ENCODE measurements at places on chromosomes 16 and 17.
A peak's percentile ranks its signal among the peaks of the same experiment; 100 is the strongest.

GRCh38 chr16:63312346-63312745, 1276.1 kb upstream of the CDH8 start:
- no peak for DNase-seq

- DNase-seq: no peak
Observed at GRCh38 chr16:26261621-26262020, 569.9 kb downstream of the HS3ST4 start.

GRCh38 chr16:88034770-88035169, 83.5 kb downstream of the BANP start:
- no peak for DNase-seq

DNA sequence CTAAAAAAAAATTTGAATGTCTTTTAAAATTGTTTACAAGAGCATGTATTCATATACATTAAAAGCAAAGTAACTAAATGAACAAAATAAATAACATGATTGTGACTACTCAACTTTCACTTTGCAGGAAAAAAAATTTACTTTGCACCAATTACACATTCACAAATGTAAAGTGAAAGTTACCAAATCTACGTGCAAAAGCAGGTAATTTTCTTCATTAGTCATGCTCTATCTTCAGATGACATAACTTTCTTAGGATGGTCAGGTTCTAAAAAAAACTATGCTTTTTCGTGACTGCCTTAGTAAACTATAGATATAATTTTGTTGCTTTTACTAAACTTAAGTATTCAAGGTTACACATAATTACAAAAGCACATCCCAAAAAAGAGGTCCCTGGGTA, 17.0 kb upstream of the ABCA10 start:
- no peak for DNase-seq

GRCh38 chr17:31425282-31426040, 34.0 kb downstream of the RAB11FIP4 start:
- DNase-seq: no peak

DNA sequence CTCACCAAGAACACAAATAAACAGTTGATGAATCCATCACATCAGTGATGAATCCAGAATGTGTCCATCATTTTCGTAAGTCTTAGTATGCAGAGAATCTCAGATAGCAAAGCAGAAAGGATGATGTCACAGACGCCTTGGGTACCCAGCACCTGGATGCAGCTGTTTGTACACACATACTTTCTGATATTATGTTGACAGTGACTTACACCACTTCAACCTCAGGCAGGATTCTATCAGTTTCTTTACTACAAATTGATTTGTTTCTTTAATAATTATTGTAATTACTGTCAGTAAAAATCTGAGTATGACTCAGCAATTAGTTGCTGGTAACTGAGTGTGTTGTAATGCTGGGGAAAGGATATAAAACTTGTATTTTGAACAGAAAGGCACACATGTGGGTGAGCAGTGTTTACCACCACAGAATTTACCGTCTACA, 159.8 kb downstream of the RPTOR start:
- DNase-seq: no peak

GRCh38 chr17:41686281-41686680, 2.4 kb upstream of the EIF1 start:
- DNase-seq: no peak

DNA sequence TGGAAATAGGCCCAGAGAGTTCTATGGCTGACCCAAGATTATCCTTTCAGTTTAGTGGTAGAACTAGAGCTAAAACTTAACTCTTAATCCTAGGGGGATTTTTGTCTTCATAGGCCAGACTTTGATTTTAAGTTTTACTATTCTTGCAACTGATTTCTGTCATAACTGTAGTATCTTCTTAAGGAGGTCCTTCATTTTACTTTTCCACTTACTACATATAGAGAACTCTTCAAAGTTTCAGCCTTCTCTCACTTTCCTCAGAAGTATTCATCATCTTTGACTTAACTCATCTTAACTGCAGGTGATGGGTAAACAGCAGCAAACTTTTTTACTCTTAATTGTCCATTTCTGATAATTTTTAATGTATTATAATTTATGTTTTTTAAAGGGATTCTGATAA, 23.4 kb downstream of the RBBP6 start:
- no peak for DNase-seq

DNA sequence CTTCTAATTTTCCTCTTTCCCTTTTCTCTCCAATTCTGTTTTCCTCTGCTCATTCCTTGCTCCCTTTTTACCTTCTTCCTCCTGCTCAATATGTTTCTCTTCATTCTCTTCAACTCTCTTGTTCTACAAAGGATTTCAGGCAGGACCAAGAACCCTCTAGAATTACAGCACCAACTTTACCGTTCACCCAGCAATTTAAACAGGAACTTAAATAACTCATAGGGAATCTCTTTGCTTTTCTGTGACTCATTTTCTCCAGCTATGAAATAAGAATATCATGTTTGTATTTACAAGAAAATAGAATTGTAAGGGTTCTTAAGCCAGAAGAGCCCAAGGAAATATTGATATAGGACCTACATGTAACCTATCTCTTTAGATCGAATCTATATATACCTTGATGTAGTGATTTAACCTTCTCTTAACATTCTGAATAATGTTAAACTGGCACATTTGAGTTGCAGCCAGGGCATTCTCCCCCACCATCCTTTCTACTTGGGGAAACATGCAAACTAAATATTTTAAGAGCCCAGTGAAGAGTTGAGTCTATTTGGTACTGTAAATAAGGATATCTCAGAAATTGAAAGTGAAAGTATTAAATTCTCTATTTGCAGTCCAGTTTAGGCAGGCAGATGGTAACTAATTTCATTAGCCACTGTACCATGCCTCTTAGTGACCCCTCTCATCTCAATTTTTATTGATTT, 137.0 kb downstream of the ANKFN1 start:
- no peak for DNase-seq

DNA sequence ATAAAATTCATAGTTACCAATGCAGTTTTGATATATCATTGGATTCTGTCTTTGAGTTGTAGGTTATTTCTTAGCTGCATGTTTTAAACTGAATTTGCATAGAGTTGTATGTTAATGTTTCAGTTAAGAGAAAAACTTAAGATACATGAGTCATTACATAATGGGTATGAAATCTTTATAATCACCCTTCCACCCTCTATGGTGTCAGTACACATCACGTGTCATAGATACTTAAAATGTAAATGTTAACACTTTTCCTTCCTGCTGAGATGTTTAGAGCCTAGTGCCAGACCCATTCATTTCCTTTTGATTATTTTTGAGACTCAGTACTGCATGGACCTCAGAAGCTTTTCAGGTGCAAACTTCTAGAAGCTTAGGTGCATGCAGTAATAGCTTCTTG, 20.5 kb downstream of the ZNF207 start:
- no peak for DNase-seq

DNA sequence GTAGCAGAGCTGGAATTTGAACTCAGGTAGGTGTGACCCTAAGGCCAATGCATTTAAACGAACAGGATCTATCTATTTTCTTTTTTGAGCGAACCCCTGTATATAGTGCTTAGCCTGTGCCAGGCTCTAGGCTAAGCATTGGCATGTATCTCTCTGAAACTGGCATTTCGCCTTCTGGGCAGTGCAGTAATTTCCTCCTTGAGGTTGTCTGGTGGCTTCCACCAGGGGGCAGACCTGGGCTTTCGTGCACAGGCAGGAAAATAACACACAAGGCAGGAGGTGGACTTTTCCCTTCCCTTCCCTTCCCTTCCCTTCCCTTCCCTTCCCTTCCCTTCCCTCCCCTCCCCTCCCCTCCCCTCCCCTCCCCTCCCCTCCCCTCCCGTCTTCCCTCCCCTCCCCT, 34.4 kb upstream of the PRKCB start:
- DNase-seq: peak; percentile 4

GRCh38 chr17:45016823-45017222, 34.6 kb downstream of the DCAKD start:
- DNase-seq: no peak

- DNase-seq: no peak
Observed at GRCh38 chr17:73841431-73842060, 197.3 kb upstream of the SDK2 start.

GRCh38 chr17:61253937-61254574, 145.6 kb upstream of the TBX2 start:
- DNase-seq: no peak

DNA sequence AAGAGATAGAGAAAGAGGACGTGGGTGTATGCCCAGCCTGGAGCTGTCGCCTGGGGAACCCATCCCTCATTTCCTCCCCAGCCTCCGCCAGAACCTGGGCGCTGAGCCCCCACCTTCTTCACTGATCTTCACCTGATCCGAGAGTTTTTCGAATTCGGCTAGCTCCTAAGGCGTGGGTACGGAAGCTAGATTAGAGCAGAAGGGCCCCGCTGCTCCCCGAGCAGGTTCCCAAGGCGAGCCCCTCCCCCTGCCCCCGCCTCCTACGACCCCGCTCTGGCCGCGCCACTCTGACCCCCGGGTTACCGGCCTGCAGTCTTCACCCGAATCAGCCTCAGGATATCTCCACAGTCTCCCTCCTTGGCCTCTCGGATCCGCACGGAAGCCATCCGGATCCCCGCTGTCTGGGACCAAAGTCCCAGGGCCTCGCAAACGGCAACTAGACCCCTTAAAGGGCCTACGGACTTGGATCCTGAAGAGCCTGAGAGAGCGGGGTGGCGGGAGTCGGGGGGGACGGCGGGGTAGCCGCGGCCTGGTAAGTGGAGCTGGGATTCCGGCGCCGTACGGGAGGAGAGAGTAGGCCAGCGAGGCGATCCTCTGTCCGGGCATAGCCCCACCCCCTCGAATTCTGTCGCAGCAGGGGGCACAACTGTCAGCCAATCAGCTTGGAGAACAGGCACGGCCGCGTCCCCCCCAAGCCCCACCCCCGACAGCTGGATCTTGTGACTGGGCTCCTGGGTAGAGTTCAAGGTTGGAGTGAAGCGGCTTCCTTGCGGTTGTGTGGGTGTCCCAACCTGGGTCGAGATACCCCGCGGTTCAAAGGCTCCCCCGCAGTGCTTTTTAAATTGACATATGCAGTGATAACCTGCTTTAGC, at the start of gene SAT2:
SAT2 (minus strand) TSS at position 572 of the 872 bp plus-strand sequence; CDS start at position 386, 186 bp downstream.
- peak; percentile 67 for DNase-seq

DNA sequence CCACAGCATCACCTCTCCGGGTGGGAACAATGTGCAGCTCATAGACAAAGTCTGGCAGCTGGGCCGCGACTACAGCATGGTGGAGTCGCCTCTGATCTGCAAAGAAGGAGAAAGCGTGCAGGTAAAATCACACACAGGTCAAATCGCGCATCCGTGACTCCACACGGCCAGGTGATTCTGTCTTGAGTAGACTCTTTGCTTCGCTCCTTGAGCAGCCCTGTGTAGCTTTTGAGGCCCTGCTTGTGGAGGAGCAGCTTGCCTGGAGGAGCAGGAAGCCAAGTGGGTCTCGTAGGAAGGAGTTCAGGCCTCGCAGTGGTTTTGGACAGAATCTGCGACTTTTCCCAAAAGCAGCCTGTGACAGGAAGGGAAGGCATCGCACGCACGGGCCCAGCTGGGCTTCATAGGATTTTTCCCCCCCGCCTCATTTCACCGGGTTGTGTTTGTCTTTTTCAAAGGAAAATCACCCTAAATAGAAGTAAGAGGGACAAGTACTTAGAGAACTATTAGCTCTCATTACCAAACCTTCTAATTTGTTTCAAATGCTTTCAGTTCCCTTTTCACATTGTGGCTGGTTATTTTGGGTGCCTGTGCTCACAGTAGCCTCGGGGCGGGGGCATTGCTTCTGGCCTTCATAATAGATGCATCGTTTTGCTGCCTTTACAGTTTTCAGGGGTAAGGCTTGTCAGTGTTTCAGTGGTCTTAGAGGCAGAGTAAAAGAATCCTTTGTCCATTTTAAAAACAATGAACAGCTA, 71.5 kb downstream of the SEC14L1 start:
- DNase-seq: no peak

DNA sequence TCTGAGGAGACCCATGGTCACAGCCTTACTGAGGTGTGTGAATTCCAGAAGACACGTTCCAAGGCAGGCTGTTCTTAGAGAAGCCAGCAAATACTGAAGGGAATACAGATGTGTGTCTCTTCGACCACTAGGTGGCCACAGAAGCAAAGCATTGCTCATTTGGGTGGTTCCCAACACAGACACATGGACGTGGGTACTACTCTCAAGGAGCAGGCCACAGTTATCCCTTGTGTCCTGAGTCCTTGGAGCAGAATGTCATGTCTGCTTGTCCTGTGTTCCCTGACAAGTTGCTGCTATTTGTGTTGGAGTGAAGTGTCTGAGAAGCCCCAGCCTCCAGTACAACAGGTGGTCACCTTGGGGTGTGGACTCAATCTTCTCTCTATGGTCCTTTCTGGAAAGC, 30.3 kb downstream of the HMOX2 start:
- DNase-seq: no peak

- DNase-seq: no peak
Observed at GRCh38 chr17:59399914-59400313, 68.5 kb downstream of the YPEL2 start.

DNA sequence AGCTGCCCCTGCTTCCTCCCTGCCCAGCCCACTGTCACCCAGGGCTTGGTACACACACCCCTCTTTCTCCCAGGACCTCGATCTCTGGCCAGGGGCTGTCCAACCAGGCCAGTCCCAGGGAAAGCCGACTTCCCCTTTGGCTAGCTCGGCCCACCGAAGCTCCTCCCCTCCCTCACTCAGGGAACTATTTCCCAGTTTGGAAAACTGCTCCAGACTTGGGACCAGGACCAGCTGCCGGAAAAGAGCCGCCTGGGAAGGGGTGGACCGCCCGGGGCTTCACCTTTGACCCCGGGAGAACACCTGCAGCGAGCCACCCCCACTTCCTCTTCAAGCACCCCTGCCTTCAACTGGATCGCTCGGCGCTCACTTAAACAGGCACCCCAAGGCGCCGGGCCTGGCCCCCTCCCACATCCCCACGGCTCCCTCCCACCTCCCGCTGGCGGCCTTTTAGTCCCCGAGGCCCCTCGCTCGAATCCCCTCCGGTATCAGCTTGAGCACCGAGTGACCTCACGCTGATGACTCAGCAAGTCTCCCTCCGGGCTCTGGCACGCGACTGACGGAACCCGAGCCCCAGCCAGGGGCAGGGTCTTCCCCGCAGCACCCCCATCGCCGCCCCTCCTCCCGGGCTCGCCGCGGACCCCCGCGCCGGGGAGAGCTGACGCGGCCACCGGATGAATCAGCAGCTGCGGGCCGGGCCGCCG, 934 bp downstream of the MAFG start:
- DNase-seq: no peak

- no peak for DNase-seq
Observed at GRCh38 chr17:3762922-3763776, 37.8 kb downstream of the ITGAE start.

DNA sequence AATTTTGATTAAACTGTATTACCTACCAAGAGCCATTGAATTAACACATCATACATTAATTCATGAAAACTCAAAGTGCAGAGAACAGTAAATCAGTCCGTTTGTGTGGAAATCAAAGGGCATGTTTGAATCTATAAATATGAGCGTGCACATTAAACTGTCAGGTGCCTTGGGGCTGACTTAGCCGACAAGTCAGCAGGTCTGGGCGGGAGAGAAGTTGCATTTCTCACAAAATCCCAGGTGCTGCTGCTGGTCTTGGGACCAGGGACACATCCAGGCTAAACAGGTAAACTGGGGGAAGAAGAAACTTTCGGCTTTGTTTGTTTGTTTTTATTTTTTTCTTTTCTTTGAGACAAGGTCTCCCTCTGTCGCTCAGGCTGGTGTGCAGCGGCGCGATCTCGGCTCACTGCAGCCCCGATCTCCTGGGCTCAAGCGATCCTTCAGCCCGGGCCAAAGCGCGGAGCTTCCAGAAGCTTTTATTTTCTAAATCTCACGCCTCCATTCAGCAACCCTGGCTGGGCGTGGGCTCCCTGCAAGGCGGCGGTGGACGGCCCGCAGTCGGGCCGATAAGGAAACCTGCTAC, 213.9 kb downstream of the MRTFB start:
- DNase-seq: no peak

All from non-pigmented ciliary epithelial cell (primary cell).